ENCODE measurements at places on chromosomes 16 and 17.
A peak's percentile ranks its signal among the peaks of the same experiment; 100 is the strongest.

- no peak for DNase-seq
Observed at GRCh38 chr17:77128896-77129567, 11.7 kb upstream of the SEC14L1 start.

DNA sequence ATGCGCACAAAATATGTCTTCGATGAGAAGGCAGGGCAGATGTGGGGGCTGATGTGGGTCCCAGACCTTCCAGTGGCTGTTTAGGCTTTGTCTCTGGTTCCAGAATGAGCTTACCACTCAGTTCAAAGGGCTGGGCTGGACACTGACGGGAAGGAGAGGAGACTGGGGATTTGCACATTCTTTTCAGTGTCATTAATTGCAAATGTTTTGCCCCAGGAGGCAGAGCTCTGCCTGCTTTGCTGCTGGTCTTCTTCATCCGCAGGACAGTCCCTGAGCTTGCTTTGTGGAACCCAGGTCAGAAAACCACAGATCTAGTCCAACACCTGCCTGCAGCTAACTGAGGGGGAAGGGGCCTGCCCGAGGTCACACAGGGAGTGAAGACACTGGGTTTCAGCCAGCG lies 20.9 kb downstream of the KCNG4 start:
- no peak for DNase-seq

DNA sequence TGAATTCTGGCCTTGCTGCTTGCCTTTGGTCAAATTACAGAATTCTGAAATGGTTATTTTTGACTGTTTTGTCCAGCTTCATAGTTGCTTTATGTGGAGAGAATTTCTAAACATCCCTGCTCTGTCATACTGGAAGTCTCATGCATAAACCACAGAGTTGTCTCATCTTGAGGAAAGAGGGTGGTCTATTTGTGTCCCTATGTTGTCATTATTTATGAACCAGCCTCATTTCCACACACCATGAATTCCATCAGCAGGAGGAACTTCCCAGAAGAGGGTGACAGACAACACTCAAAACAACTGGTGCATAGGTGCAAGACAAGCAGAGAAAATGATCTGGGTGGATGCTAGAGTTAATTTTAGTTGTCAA lies 525.8 kb upstream of the GOT2 start:
- no peak for DNase-seq

- DNase-seq: no peak
Observed at GRCh38 chr17:77129568-77130301, 11.0 kb upstream of the SEC14L1 start.

GRCh38 chr17:77786740-77787505 lies 171.6 kb upstream of the TNRC6C start:
- no peak for DNase-seq

DNA sequence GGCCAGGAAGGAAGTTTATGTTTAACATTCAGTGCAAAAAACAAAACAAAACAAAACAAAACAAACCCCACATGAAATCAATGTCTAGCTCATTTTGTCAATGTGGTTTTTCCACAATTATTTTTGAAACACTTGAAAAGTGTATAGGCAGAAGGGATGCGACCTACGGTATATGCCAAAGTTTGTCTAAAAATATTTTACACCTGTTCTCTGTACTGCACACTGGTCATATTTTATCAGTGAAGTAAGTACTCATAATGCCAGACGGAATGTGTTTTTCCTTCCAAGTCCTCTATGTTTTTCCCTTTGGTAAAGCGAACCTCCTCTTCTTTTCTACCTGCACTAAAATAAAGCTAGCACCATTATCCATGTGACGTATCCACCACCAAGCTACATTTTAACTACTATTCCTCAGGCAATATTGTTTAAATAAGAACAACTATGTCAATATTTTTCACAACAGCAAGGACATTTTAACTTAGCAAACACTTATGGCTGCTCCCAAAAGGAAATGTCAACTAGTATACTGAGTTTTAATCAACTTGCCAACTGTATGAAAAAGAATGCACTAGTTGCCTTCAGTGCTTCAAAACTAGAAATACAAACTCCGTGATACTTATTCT lies 10.3 kb downstream of the TOB1 start:
- no peak for DNase-seq

DNA sequence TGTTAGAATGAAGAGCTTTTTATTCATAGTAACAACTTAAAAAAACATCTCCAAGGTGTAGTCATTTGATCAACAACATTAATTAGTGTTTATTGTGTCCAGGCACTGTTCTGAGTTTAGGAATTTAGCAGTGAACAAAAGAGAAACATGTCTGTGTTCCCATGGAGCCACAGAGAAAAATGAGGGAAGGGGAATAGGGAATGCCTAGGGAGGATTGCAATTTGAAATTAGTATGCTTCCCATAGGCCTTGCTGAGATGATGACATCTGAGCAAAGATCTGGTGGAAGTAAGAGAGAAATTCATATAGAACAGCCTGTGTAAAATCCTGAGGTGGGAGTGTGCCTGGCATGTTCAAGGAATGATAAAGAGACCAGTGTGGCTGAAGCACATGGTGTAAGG lies 318.0 kb downstream of the BCAS3 start:
- no peak for DNase-seq

DNA sequence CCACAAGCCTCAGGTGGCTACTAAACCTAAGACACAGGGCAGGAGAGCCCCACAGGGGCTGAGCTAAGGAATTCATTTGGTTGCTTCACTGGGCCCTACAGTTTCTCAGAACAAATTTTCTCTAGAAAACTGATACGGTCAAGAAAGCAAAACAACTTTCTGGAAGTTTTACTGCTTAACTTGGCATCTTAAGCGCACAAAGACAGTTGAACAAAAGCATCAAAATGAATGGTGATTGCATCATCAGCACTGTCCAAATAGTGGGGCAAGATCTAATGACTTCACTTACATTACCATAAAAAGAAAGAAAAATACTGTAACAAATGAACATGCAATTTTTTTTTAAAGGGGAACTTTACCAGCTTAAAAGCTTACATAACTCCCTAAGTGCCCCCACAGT lies 47.6 kb downstream of the XPO6 start:
- DNase-seq: no peak

DNA sequence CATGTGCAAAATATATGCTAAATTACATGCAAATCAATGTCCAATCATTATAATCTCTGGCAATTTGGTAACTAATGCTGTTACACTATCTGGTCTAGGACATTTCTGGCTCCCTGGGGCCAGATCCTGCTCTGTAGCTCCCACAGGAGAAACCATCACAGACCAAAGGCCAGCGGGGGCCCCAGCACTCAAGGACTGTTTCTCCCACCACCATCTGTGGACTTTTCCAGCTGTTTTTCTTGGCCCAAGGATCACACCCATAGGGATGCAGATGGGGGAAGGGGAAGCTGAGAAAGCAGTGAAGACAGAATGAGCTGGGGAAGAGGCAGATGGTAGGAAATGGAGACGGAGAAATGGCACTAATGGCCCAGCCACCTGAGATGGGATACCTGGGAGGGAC lies at the start of gene HIGD1B:
Gene HIGD1B, plus strand, starts transcription at position 298 of the 400 bp plus-strand sequence. CDS start 270 bp downstream, outside the sequence.
- DNase-seq: no peak

DNA sequence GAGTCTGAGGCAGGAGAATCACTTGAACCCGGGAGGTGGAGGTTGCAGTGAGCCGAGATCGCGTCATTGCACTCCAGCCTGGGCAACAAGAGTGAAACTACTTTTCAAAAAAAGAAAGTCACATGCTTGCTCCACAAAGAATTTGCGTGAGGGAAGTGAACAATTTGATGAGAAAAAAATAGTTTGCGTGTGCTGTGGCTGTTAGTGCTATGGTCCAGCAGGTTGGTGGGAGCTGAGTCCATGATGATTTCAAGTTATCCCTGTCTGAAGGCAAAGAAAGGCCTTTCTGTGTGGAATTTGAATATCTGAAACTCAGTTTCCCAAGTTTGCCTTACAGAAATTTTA lies 21.0 kb downstream of the PRCD start:
- DNase-seq: no peak

GRCh38 chr16:47523342-47524006 lies 62.3 kb downstream of the PHKB start:
- no peak for DNase-seq

DNA sequence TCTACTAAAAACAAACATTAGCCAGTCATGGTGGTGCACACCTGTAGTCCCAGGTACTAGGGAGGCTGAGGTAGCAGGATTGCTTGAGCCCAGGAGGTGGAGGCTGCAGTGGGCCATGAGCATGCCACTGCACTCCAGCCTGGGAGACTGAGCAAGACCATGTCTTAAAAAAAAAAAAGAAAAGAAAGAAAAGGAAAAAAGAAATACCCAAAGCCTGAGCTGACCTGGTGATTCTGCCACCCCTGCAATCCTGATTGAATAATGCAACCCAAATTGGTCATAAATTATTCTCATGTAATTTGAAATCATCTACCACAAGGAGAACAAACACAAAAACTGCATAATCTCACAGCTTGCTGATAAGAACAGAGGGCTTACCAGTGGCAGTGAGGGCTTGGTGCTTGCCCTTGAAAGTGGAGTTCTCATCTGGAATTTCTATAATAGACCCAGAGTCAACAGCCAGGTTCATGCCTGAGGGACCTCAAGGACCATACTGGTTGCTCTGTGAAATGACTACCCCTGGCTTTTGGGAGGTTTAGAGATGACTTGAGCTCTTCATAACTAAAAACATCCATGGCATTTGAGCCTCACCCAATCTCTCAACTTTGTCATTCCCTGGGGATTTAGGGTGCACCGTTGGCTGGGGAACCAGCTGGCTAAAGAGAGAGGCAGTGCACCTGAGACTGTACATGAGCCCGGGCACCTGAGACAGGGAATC lies 35.4 kb upstream of the TMC5 start:
- no peak for DNase-seq

GRCh38 chr17:36934144-36934691 lies 3.1 kb upstream of the LHX1 start:
- DNase-seq: no peak

DNA sequence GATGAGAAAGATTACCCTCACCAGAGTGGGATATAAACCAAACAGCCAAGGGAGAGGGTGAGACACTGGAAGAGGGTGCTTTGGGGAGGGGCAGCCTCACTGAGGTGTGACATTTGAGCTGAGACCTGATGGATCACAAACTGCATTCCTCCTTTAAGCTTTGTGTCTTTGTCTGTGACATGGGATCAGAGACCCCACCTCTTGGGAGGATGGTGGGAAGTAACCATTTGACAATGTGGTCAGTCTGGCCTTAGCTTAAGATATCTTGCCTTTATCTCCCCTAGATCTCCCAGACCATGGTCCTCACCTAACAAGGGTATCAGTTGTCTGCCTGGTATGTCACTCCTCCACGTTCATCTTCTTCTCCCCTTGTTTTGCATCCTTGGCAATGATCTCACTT lies 163.4 kb downstream of the SHISA9 start:
- no peak for DNase-seq

DNA sequence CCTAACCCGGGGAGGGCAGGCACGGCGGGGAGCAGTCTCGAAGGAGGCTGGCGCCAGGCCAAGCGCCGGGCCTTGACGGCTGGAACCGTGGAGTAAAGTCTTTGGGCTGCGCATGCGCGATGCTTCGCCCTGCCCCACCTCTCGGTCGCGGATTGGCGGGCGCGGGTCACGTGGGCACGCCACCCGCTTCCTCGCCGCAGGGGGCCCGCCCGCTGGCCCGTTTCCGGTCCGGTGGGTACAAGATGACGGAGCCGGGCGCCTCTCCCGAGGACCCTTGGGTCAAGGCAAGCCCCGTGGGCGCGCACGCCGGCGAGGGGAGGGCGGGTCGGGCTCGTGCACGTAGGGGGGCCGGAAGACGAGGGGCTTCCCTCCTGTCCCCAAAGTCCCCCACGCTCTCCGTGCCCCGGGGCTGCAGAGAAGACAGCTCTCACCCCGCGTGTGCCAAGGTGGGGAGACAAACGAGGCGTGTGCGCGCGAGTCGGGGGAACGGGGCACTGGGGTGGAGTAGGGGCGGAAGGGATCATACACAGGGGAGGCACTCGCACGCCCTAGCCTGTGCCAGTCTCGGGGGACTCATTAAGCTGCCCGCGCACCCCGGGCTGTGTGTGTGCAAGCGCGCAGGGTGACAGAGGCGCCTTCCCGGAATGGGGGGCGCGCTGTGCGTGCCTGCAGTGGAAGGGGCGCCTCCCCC lies at the start of gene MLX:
Gene MLX, plus strand, starts transcription at position 218 of the 691 bp plus-strand sequence. Its CDS starts 25 bp downstream, at position 243.
- peak; percentile 83 for DNase-seq

- DNase-seq: no peak
Observed at GRCh38 chr16:64421515-64421914, 700.3 kb downstream of the CDH11 start.

- no peak for DNase-seq
Observed at GRCh38 chr16:24645739-24646645, 83.5 kb upstream of the TNRC6A start.

DNA sequence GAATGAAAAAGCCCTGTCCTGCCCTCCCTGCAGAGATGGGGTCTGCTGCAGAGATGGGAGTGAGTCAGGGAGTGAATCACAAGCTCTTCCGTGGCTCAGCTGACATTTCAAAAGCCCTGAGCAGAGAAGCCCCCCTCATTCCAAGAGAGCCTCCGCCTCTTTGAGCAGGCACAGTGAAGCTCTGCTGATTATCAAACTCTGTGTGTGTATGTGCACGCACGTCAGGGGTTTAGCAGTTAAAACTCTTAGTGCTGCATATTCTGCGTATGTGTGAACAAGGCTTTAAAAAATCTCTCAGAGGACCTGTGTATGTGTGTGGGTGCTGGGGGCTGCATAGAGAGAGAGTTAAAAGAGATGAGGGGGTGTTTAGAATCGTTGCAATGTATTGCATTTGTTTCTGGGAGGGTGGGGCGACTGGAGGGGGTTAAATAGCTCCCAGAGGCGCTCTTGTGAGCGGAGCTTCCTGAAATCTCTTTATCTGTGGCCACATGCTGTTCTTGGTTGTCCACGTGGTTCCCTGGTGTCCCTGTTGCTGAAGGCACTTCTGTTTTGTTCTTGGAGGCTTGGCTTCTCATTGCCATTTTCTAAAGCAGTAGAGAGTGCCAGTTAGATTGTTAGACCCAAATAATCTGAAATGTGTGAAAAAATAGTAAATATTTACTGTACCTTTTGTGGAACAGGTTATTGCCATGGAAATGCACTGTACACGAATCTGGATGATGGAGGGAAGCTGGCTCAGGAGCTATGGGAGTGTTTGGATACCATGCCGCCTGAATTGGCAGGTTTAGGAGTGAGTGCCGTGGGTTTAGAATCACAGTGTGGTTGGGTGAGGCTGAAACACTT lies 116.6 kb downstream of the PRKCB start:
- no peak for DNase-seq

DNA sequence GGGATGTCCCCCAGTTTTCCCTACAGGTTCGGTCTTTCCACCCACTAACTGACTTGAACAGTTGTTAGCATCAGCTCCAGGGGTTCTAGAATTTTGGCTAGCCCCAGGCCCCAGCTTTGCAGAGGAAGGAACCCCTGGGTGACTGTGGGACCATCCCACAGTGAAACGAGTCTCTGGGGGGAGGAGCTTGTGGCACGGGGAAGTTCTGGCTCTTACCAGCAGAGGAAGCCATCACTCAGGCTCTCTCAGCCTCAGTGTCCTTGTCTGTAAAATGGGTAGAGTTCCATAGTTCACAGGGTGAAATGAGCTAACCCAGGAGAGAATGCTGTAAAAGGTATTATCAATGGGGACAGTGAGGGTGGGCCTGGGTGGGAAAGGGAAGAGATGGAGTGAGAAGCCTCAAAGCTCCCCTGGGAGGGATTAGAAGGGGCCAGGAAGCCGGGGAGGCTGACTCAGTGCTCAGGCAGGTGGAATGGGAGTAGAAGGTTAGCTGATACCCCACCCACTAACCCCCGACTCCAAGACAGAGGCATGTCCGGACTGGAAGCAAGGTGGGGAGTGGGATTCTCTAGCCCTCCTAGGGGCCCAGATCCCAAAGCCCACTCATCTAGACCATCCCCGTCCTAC lies 30.9 kb upstream of the CDC42EP4 start:
- no peak for DNase-seq
